ENCODE measurements at places on chromosomes 2 and 18. TPM values are rescaled to one million over a fixed set of nuclear protein-coding genes. Genes with fewer than 3 reads are reported as not detected.

DNA sequence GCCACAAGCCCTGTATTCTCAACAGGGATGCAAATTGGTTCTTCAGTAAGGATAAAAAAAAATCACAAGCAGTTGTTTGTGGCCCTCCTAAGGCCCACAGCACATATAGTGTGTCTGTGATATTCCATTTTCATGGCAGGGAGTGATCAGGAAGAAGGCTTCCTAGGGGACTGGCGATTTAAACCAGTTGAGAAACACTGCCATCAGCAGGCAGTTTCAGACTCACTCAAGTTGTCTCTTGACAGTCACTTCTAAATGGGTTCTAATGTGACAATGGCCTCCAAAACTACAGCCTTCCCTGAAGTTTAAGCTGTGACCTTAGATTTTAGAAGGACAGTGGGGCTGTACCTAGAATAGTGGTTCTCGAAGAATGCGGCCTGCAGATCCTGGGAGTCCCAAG is 6.0 kb downstream of the CIAO1 start:
- DNase-seq: no peak

DNA sequence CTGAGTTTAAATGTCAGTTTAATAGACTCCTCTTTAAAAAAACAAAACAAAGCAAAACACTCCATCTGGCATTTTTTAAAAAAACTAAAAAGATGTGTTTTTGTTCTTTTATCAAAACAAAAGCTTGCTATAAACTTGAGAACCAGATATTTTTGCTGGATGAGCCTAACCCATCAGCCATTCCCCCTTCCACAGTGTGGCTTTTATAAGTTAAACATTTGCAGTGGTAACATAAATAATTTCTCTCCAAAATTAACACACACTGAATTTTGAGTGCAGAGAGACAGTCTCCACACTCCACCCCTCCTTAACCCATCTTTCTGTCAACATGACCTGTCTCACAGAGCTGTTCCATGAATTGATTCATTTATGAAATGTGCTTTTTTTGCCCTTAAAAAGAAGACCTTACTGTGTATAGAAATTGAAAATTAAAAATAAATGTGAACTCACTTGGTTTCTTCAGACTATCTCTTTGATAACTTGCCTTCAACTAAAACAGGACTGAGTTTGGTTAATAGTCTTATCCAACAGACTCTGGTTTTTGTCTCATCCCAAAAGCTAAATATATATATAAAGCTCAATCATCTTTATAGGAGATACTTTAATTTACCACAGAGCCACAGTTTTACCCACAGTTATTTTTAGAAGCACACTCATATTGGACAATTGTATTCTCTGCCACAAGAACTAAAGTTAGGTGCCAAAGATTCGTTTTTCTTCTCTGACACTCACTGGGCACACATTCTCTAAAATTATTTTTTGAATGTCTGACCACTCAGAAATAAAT is 64.8 kb upstream of the STK39 start:
- DNase-seq: no peak

- no peak for DNase-seq
Observed at GRCh38 chr2:25197336-25198208, 29.2 kb upstream of the POMC start.

- no peak for DNase-seq
Observed at GRCh38 chr18:261398-262073, 6.3 kb downstream of the THOC1 start.

FEV gene
- not detected for total RNA-seq

DNA sequence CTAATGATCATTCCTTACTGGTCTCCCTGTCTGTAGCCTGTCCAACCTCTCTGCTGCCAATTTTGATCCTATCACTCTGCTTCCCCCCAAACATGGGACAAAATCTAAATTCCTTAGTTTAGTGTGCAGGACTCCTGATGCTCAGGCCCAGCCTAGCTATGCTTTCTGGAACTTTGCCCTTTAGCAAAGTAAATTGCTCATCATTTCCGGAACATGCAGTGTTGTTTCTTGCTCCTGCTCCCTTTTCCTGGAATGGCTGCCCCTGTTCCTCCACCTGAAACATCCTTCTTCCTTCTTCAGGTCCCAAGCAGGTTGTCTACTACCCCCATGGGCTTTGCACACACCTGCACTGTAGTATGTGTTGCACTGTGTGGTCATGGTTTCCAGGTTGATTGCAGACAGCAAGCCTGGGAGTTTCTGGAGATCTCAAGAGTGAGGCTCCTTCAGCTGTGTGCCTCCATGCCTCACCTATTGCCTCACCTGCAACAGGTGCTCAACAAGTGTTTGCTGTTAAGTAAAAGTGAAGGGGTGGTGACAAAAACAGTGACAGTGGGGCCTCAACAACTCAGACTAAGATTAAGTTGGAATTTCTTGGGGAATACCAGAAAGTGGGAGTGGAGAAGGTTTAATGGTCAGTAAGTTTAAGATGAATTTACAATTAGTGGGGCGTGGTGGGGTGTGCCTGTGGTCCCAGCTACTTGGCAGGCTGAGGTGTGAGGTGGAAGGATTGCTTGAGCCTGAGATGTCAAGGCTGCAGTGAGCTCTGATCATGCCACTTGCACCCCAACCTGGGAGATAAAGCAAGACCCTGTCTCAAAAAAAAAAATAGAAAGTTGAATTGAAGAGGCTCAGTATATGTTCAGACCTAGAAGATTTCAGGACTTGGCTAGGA is 120.0 kb downstream of the DNAH6 start:
- DNase-seq: no peak

DNA sequence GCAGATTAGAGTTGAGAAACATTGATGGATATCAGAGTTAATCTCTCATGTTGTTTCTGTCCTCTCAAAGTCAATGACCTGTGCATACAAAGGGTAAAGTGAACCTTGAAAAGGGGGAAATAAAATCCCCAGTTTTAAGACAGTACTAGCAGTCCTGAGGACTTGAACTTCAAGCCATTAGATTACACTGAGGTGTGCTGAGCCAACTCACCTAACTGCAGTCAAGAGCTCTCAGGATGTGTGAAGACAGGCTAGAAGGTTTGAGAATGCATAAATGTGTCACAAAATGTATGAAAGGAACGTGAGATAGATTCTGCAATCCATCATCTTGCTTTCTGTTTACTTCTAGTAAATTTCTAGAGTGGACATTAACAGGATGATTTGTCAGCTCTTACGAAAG is 35.5 kb downstream of the DOCK10 start:
- DNase-seq: no peak

GRCh38 chr2:20584045-20584398 is 66.9 kb downstream of the HS1BP3 start:
- no peak for DNase-seq

SLC23A3 gene
- 0.07 TPM for total RNA-seq

GRCh38 chr2:122663620-122664019 is 908.2 kb downstream of the TSN start:
- DNase-seq: no peak

GRCh38 chr2:14944562-14945346 is 312.2 kb downstream of the LRATD1 start:
- no peak for DNase-seq

- no peak for DNase-seq
Observed at GRCh38 chr2:25615386-25615785, 58.0 kb downstream of the DTNB start.

DNA sequence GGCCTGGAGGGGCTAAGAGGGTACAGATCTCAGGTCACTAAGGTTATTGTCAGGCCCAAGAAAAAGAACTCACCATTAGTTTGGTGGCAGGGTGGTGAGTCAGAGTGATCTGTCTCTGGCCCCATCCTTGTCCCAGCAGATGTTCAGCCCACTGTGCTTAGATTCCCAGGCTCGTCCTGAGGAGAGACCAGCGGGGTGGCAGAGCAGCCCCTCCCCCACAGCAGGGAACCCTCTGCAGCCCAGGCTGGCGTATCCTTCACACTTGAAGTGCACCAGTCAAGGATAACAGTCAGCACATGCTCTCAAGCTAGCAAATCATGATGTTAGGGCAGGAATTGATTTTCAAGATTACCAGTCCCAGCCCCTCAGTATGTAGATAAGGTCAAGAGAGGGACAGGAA is 43.1 kb downstream of the TMEM185B start:
- DNase-seq: no peak

- DNase-seq: no peak
Observed at GRCh38 chr2:224934526-224935188, 107.6 kb downstream of the DOCK10 start.

- no peak for DNase-seq
Observed at GRCh38 chr2:84816426-84817026, 64.4 kb downstream of the TRABD2A start.

LINC00305 gene
- total RNA-seq: not detected

- DNase-seq: no peak
Observed at GRCh38 chr2:237833546-237833945, 25.9 kb upstream of the RAMP1 start.

- DNase-seq: no peak
Observed at GRCh38 chr2:135168204-135168856, 116.2 kb downstream of the RAB3GAP1 start.

TUBB8B gene
- total RNA-seq: not detected

GRCh38 chr2:84857566-84857965 is 23.3 kb downstream of the TRABD2A start:
- DNase-seq: no peak

GRCh38 chr18:49149011-49149410 is 198.2 kb upstream of the SMAD7 start:
- DNase-seq: no peak

DNA sequence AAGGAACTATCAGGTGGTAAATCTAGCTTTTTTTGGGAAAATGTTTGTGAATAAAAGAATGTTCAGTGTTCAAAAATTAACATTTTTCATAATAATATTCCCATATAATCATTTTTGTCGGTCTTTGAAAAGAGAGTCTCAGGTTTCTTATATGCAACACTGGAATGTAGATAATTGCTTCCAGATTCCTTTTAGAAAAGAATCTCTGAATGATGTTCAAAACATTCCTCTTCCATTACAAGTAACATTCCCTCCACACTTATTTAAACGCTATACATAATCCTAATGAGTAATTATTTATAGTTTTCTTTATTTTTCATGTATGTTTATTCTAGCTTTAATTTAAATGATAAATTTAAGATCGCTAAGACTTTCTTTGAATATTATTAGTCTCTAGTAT is 7.0 kb downstream of the ZSWIM2 start:
- DNase-seq: no peak

- DNase-seq: peak; percentile 65
Observed at GRCh38 chr2:202278036-202278760, 12.6 kb downstream of the NOP58 start.

DNA sequence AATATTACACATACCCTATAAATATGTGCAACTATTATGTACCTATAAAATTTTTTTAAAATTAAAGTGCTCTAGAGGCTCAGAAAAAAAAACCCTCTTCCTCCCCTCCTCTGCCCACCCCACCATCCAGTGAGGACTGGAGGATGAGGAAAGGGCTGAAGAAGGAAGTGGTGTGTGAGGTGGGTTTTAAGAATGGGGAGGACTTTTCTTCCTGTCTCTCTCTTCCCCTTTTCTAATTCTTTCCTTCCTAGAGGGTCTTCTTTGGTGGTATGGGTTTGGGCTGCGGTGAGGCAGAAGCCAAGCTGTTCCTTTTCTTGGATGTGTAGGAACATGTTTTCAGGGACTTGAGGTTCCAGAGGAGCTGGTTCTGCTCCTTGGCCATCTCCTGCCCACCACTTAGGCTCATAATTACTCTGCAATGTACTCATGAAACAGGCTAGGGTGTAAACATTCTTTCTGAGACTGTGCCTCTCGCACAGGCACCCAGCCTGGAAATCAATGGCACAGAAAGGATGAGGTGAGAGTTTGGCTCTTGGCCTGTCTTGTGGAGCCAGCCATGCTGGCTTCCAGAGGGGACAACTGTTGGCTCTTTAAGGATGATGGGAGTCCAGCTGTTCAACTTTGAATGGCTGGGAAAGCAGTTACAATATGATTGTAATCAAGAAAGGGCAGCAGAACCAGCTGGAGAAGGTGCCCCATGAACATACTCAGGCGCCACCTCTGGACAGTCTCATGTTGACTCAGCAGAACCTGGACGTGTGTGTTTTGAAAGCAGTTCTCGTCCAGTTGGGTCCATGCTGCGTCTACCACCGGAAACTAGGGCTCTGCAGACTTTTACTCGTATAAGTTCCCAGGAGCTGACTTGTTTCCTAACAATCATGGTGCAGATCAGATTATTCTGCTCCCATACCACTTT is 38.3 kb downstream of the IL1RL2 start:
- no peak for DNase-seq

DNA sequence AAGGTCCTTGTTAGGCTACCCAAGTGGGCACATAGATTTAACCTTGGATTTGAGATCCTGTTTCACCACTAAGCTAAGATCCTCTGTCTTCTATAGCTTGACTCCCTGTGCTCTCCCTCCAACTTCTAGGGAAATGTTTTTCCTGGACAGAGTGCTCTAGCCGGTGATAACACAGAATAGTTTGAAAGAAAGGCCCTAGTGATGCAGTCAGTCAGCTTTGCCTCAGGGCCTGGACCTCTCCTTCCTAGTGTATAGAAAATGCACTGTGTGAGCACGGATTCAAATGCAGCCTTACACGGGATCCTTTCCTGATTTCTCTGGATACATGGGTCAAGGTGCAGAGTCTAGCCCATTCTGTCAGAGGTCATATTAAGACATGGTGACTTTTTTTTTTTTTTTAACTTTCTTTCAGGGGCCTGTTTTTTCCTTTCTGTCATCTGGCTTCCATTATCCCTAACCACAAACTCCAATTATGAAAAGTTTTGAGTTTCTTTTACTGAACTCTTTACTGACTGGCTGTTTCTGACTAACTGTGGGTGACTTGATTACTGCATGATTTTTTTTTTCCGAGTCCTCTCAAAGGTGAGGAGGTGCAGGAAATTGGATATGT is 122.6 kb downstream of the LRP1B start:
- no peak for DNase-seq

CYP1B1 gene
- 5.5 TPM for total RNA-seq

DNA sequence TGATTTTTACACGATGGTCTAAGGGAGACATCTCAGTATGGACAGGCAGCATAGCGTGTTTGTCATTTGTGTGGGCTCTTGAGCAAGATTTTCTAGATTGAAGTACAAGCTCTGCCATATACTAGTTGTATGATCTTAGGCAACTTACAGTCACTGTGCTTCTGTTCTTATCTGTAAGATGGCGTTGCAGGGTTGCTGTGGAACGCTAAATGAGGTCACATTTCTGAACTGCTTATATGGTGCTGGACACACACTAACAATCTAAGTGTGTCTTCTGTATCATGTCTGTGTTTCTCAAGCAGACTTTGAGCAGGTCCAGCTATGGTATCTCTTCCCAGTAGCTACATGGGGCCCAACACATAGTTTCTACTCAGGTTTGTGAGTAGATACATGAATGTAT is 29.2 kb downstream of the PARD3B start:
- DNase-seq: no peak

DNA sequence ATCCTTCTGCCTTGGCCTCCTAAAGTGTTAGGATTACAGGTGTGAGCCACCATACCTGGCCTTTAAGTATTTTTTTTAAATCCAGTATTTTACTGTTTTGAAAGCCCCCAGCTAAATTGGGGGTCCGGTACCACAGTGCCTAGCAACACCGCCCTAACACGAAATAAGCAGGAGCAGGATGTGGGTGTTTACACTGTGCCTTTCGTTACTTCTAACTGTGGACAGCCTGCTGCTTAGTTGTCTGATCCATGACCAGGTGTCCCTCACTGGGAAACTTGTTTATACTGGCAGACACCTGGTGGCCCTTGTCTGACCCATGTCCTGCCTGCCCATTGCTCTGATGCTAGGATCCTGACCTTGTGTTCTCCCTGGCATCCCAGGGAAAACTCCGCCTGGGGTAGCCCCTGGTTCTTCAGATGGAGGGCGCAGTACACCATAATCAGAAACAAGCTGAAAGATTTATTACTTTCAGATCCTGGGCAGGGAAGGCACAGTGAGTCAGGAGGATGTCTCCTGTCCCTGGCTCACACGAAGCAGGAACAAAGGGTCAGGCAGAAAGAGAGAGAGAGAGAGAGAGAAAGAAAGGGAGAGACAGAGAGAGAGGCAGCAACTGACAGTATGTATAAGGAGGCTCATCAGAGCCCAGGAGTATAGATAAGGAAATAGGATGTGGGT is 55.7 kb downstream of the NCAPH start:
- DNase-seq: peak; percentile 50

AMER3 gene
- not detected for total RNA-seq

Measured in Caki2 (cell line).